ENCODE measurements at places on chromosomes 7 and 10.

GRCh38 chr7:93756890-93757289 lies 133.7 kb downstream of the TFPI2 start:
- no peaks in the 10 kb centered on the region for H3K36me3 ChIP-seq
- no peak overlapping the region for H3K27ac ChIP-seq
- H3K27me3 ChIP-seq, result peaks cover 7% of the 10 kb centered on the region
- no peak overlapping the region for H3K4me3 ChIP-seq
- DNase-seq, result no peak

- H3K36me3 ChIP-seq, result no peaks in the 10 kb centered on the region
- DNase-seq, result no peak
- no peak overlapping the region for H3K27ac ChIP-seq
- H3K4me1 ChIP-seq, result no peaks in the 10 kb centered on the region
These were observed 280.2 kb upstream of the HGF start for GRCh38 chr7:82049891-82050533.

- no peak overlapping the region for H3K4me3 ChIP-seq
- H3K4me1 ChIP-seq, result peaks cover 35% of the 10 kb centered on the region
These were observed 96.4 kb downstream of the CUX1 start for GRCh38 chr7:101913851-101914250.

DNA sequence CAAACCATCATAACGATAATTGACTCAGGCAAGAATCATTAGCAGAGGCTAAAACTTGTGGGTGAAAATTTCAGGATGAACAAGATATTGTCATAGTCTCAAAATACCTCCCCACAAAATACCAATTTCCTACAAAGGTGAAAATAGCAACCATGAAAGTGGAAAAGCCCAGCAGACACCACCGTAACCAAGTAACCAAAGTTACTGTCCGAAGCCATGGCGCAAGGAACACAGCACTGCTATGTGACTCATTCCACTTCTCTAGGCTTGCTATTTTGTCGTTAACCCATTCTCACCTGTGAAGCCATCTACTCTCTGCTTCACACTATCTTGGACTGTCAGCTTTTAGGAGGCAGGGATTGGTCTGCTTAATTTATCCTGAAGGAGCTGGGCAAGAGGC lies 113.8 kb upstream of the CACUL1 start:
- no peak overlapping the region for H3K4me3 ChIP-seq
- DNase-seq, result no peak
- peaks cover 35% of the 10 kb centered on the region for H3K27me3 ChIP-seq
- H3K4me1 ChIP-seq, result no peaks in the 10 kb centered on the region
- no peaks in the 10 kb centered on the region for H3K36me3 ChIP-seq

GRCh38 chr7:44748948-44749731 lies 493 bp downstream of the ZMIZ2 start:
- H3K4me1 ChIP-seq, result peaks cover 32% of the 10 kb centered on the region
- H3K4me3 ChIP-seq, result peak overlapping the region; percentile 87
- peak; percentile 60 for DNase-seq
- H3K36me3 ChIP-seq, result peaks cover 19% of the 10 kb centered on the region

DNA sequence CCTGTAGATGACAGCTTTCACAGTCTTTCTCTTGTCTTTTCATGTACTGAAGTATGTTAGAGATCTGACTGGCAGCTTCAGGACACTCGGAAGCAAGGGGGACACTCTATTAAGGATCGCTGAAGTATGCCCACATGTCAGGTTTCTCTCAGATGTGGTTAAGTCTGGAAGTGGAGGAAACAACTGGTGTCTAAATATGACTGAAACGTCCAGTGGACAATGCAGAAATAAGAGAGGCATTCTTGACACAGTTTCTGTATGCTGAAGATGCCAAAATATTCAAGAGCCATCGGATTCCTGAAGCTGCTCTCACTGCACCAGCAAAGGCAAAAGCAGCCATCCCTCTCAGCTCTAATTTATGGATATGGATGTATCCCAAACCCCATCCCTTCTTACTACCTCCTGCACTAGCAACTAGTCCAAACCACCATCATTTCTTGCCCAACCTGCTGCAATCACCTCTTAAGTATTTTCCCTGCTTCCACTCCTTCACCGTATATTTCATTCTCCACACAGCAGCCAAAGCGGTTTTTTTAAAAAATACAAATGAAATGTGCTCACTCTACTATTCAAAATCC lies 113.4 kb downstream of the REEP3 start:
- peaks cover 7% of the 10 kb centered on the region for H3K4me1 ChIP-seq
- H3K27me3 ChIP-seq, result no peaks in the 10 kb centered on the region
- H3K27ac ChIP-seq, result no peak overlapping the region

DNA sequence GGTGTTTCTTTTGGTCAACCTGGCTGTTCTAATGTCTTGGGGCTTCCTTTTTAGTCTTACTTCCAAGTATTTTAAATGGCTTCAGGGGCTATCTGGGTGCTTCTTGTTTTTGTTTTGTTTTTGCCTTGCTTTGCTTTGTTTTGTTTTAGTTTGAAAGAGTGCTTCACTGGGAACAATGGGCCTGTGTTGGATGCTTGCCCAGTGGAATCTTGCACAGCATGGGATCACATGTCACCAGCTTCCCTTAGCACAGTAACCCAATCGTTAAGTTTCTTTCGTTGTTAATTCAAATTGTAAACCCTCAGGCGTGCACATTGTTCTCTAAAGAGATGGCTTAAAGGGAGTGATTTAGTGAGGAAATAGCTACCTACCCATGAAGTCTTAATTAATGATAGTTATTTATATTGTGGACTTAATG lies 8.9 kb downstream of the COL17A1 start:
- no peaks in the 10 kb centered on the region for H3K4me1 ChIP-seq
- H3K27me3 ChIP-seq, result no peaks in the 10 kb centered on the region
- DNase-seq, result no peak
- H3K27ac ChIP-seq, result no peak overlapping the region

DNA sequence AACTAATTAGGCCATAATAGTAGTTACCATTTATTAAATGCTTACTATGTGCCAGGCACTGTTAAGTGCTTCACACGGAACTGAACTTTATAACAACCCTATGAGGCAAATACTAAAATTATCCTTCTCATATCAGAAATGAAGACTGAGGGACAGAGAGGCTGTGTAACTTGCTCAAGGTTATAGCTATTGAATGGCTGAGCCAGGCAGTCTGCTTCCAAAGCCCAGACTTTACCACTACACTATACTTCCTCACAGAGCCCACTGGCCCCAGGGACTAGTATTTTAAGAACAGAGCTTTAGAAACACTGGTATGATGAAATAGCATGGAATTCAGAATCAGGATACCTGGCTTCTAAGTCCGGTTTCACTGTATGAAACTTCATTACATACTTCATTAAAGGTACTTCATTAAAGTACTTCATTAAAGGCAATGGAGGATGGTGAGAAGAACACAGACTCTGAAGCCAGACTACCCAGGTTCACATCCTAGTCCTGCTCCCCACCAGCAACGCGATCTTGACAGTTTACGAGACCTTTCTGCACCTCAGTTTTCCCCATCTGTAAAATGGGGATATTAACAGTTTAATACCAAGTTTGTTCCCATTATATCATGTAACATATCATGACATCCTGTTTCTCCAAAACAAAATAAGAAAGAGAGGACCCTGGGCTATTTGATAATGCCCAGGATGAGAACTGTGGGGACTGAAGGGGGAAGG lies 19.6 kb downstream of the ANXA11 start:
- DNase-seq, result no peak
- H3K27me3 ChIP-seq, result no peaks in the 10 kb centered on the region
- H3K27ac ChIP-seq, result no peak overlapping the region
- H3K4me3 ChIP-seq, result no peak overlapping the region
- H3K36me3 ChIP-seq, result peaks cover 39% of the 10 kb centered on the region
- peaks cover 75% of the 10 kb centered on the region for H3K4me1 ChIP-seq
